ENCODE measurements at places on chromosomes 4 and X.

GRCh38 chr4:26885912-26886274, 25.3 kb downstream of the STIM2 start:
- no peak for DNase-seq

- DNase-seq, result no peak
Observed at GRCh38 chr4:109730619-109731545, 1.0 kb upstream of the PLA2G12A start.

- peak; percentile 1 for DNase-seq
Observed at GRCh38 chr4:112765317-112765974, 128.5 kb downstream of the LARP7 start.

DNA sequence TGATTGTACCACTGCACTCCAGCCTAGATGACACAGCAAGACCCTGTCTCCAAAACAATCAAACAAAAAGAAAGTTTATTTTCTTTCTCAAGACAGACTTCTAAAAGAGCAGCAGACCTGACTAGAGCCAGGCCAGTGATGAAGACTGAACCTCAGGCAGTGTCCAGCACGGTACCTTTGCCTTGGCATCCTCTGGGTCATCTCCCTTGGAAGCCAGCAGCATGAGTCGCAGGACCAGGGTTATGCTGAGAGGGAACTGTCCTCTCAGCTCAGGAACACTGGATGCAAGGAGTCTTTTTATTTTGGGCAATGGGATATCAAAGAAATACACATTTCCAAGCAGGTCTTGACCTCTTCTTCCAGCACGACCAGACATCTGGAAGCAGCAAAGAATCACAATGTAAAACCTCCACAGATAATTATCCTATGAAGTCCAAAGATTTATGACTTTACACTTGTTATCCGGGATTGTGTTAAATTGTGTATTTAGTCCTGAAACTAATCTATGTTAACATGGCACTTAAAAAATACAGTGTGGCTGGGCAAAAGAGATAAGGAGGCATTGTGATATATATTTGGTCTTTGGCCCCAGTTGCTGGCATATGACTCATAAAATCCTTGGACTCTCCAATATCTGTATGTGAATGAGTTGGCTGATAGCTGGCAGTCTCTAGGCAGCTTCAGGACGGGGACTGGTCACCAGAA, 66.0 kb upstream of the DDX60 start:
- DNase-seq, result no peak

GRCh38 chrX:10011991-10012390, 44.8 kb downstream of the CLDN34 start:
- DNase-seq, result peak; percentile 7

DNA sequence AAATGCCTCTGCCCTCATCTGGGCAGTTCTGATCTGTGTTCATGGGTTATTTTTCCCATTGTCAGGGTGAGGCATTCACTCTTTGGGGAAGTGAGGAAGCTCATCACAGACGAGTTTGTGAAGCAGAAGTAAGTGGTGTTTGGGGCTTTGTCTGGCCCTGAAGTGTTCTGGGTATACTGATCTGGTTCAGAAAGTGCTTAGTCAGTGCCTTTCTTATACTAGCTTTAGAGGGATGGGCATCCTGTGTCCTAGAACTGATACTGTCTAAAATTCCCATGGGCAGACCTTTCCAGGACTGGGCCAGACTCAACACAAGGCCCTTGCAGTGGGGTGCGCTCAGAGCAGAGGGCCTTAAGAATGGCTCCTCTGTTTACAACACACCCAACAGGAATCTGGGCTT, 6.4 kb downstream of the TRO start:
- DNase-seq, result no peak

DNA sequence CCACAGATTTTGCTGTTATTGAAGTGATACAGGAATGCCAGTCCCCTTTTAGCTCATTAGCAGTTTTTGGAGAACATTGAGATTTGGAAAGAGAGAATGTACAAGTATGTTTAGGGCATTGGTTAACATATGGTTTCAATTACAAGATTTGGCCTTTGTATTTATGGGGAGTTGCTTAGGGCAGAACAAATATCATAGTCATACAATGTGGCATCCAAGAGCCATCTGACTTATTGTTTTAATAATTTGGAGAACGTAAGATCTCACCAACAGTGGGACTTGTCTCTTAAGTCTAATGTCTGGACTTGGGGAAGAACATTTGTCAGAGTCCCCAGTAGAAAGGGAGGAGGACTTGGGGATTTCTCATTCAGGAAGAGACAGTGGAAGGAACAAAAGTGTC, 166.1 kb downstream of the STK32B start:
- no peak for DNase-seq

DNA sequence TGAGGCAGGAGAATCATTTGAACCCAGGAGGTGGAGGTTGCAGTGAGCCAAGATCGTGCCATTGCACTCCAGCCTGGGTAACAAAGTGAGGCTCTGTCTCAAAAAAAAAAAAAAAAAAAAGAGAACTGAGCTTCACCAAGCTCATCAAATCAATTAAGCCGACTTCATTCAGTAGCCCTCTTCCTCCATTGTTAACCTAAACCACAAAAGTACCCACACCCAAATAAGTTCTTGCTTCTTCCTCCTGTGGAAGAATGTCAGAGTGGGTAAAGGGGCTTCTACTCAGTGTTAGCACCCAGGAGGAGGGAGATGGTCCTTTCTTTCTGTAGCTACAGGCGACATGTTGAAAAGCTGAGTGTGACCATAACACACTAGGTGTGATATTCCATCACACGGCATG, 58.6 kb upstream of the CHRNA9 start:
- DNase-seq, result no peak

GRCh38 chr4:63049726-63050125, 1359.5 kb downstream of the TECRL start:
- DNase-seq, result no peak

DNA sequence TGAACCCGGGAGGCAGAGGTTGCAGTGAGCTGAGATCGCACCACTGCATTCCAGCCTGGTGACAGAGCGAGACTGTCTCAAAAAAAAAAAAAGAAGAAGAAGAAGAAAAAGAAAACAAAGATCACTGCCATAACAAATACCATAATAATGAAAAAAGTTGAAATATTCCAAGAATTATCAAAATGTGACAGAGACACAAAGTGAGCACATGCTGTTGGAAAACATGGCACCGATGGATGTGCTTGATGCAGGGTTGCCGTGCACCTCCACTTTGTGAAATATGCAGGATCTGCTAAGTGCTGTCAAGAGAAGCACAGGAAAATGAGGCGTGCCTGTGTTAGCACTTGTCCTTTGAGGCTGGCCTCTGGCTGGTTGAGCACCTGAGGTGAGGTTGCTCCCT, 133.3 kb downstream of the STK32B start:
- no peak for DNase-seq

GRCh38 chrX:14801136-14801535, 71.7 kb downstream of the FANCB start:
- no peak for DNase-seq

DNA sequence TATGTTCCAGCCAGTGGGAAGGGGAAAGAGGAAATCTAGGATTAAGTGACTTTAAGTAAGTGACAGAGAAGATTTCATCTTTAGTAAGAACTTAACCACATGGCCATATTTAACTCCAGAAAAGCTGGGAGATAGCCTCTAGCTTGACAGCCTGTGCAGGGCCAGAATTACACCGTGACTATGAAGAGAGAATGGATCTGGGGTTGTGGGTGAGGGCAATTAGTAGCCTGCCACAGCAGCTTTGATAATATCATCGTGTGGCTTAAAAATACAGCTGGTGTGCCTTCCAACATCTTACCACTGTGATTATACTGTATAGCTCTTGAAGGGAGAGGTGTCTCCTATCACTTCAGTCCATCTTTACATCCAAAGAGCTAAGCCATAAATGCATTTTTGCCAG, 57.6 kb upstream of the TBC1D9 start:
- no peak for DNase-seq

Data from NCI-H1436 (cell line).